ENCODE measurements at places on chromosomes 13 and 19.

DNA sequence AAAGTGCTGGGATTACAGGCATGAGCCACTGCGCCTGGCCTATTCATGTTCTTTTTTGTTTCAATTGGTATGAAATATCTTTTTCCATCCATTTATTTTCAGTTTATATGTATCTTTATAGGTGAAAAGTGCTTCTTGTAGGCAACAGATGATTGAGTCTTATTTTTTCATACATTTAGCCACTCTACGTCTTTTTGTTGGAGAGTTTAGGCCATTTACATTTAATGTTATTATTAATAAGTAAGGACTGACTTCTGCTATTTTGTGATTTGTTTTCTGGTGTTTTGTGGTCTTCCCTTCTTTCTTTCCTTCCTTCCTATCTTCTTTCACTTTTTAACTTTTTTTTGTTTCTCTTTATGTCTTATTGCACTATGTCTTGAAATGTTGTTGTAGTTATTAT is 16.7 kb upstream of the KBTBD7 start:
- no peak for DNase-seq

DNA sequence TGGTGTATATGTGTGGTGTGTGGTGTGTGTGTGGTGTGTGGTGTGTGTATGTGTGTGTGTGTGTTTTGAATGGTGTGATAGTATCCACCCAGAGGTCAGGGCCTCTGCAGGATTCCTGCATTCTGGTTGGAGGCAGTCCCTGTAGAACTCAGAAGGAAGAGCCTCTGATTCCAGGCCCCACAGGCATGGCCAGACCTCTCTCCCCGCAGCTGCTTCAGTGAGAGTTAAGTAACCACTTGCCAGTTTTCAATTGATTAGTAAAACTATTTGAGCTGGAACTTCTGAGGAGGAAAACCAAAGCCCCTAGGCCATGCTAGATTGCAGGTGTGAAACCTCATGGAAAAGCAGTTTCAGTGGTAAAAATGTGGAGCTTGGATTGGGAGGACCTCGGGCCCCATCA is 2.1 kb downstream of the ATP12A start:
- no peak for DNase-seq

DNA sequence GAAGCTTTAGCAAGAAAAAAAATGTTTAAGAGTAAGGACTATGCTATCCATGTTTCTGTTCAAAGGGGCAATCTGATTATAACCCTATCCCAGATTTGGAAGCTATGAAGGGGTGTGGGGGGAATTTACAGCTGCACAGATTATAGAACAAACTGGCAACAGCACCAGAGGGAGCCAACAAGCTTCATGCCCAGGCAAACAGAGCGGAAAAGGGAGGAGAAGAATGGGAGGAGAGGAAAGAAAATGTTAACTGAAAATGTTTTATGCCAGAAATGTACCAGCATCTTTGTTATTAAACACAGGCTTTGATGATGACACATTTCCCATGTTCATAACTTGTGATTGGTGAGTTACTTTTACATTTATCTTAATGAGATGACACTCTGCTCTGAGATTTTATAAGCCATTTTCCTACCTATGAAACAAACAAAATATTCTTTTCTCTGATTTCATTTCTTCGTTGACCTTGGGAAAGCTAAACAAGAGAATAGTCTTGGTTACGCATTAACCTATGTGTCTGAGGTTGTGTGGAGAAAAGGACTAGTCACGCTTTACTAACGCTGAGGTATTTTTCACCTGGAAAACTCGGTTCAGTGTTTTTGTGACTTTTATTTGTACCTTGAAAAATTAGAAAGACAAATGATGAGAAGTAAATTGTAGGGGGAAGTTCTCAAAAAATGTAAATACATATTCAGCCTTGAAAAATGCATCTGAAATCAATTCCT is 235.8 kb upstream of the MIR17HG start:
- no peak for DNase-seq

GRCh38 chr19:57813919-57814504 is 701 bp downstream of the ZNF552 start:
- no peak for DNase-seq

- DNase-seq: no peak
Measured at GRCh38 chr19:40413291-40413845, at the start of gene PRX. Gene PRX (minus strand): TSS chr19:40413378. CDS start chr19:40407932, 5,446 bp downstream.

DNA sequence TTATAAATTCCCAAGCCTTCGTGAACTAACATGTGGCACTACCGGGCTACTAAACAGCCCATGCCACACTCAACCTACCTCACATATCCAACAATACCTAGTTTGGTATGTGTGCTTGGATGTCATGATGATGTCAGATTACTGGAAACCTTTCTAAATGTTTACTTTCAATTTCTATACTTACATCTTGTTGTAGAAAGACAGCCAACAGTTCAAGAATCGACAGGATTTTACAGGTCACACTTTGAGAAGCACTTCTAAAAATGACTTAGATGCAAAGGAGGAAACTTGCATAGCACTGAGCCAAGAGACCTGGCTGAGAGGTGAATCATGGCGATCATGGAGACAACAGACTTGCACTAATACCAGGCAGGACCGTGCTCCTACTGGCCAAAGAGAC is 209.9 kb downstream of the COL4A1 start:
- DNase-seq: no peak

DNA sequence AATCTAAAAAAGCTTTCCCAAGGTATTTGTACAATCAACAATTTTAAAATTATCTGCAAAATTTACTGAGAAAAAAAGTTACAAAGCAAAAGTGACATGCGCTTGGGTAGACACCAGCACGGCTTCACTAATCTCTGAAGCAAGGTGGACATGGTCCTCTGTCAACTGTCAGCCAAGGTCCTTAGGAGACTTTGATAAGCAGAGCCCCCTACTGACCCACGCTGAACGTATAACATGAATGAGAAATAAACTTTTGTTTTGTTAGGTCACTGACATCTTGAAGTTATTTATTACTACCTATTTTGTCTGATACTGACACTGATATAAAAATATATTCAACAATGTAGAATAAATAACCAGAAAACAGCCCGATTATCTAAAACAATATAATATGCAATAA is 100.7 kb upstream of the OBI1 start:
- DNase-seq: no peak

- DNase-seq: no peak
Measured at GRCh38 chr13:90690458-90691080, 656.9 kb upstream of the MIR17HG start.

DNA sequence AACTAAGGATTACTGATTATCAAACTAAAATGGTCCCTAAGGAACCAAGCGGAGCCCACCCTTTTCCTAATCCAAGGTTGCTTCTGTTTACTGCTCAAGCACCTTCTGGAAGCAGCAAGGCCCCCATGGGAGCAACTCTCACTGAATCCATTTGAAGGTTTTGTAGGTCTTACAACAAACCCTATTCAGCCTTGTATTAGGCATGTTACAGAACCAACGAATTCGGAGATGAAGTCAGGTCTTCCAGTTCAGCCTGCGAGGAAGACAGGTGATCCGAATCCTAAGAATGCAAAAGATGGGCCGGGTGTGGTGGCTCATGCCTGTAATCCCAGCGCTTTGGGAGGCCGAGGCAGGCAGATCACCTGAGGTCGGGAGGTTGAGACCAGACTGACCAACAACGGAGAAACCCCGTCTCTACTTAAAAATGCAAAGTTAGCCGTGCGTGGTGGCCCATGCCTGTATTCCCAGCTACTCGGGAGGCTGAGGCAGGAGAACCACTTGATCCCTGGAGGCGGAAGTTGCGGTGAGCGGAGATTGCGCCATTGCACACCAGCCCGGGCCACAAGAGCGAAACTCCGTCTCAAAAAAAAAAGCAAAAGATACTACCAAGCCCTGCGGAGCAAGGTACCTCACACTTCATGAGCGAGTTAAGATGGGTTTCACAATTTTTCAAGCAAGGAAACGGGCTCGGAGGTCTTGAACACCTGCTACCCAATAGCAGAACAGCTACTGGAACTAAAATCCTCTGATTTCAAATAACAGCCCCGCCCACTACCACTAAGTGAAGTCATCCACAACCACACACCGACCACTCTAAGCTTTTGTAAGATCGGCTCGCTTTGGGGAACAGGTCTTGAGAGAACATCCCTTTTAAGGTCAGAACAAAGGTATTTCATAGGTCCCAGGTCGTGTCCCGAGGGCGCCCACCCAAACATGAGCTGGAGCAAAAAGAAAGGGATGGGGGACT is 609 bp downstream of the ZAR1L start:
- DNase-seq: no peak

DNA sequence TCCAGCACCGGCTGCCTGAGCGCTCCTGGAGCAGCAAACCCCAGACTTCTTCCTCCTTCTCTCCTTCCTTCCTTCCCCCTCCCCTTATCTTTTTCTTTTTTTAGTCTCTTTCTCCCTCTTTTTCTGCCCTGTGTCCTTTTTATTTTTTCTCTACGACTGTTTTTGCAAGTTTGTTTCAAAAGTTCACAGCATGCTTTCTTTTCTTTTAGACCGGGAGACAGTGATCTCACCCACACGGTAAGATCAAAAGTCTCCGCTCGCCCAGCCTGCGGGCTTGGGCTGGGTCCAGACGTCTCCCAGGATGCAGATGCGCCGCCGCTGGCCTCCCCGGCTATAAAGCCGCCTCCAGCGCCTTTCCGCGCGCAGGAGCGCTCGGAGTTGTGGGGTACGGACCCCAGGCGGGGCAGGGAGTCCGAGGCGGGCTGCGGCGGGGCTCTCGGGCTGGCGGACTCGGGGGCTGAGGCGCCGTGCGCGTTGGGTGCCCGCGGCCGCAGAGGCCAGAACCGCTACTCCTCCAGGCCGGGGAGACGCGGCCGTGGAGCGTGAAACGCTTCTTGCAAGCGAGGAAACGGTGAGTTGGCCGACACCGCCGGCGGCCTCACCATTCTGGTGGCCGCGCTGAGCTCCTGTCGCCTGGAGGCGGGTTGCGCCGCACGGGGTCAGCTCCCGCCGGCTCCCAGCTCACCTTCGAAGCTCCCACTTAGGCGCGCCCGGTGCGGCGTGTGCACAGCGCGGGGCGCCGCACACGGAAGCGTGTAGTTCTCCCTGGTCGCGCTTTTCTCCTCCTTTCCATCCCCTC is 2.0 kb upstream of the TSHZ3 start:
- no peak for DNase-seq

DNA sequence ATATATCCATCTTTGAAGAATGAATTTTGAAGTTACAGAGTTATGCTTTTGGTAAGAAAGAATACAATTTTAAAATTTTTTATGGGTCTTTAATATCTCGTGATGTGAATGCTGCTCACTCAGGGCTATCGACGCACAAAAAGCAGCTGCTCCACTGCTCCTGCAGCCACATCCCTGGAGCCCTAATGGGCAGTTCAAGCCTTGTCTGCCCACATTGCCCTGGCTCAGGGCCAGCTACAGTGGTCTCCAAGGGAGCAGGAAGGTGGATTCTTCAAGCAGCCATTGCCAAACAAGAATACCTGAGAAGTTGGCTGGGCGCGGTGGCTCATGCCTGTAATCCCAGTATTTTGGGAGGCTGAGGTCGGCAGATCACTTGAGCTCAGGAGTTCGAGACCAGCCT is 85.8 kb downstream of the IPO5 start:
- no peak for DNase-seq

- DNase-seq: no peak
Measured at GRCh38 chr13:106246666-106247188, 288.7 kb downstream of the EFNB2 start.

- no peak for DNase-seq
Measured at GRCh38 chr13:29925457-29926097, 75.2 kb upstream of the UBL3 start.

DNA sequence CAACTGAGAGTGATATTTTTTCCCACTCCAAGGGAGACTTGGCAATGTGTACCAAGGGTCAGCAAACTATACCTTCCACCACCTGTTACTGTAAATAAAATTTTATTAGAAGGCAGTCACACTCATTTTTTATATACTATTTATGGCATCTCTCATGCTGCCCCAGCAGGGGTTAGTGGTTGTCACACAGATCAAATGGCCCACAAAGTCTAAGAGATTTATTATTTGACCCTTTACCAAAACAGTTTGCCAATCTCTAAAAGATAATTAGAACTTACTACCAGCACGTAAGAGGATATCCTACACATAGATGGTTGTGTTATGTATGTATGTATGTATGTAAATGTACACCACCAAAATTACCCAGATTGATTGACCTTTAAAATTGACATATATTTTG is 185.1 kb downstream of the PRR20E start:
- no peak for DNase-seq

- DNase-seq: no peak
Measured at GRCh38 chr13:79448413-79448812, 32.5 kb upstream of the NDFIP2 start.

GRCh38 chr13:76798037-76798436 is 88.2 kb downstream of the KCTD12 start:
- DNase-seq: no peak

DNA sequence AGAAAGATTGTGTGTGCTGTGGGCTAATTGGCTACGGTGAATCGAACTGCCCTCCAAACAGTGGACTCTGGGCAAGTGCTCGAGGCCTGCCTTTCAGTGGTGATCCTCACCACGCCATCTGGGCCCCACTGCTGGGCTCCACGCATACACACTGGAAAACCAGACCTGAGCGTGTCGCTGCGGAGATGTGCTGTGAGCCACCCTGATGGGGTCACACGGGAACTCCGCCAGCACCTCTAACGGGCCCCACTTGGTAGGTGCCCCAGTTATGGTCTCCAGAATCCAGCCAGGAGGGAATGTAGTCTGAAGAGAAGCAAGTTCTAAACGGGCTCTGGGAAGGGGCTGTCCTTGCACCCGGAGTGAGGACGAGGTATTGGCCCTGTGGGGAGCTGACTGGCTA is 39.3 kb downstream of the C13orf46 start:
- no peak for DNase-seq

- no peak for DNase-seq
Measured at GRCh38 chr13:26998292-26998691, 173.3 kb downstream of the USP12 start.

DNA sequence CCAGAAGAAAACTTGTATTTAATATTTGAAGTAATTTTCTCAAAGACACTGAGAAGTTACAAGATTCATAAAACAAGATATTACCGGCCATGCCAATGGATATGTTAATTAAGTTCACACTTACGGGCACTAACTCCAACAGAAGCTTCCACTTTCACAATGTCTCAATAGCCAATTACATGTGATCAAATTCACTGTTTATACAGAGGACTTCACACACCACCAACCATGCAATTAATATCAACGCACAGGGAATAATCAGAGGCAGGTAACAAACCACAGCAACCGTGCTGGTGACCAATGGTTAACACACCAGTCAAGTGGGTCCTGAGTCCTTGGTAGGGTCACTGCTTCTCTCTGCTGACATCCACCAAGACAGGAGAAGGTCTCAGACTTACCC is 5.9 kb upstream of the ACOD1 start:
- no peak for DNase-seq

DNA sequence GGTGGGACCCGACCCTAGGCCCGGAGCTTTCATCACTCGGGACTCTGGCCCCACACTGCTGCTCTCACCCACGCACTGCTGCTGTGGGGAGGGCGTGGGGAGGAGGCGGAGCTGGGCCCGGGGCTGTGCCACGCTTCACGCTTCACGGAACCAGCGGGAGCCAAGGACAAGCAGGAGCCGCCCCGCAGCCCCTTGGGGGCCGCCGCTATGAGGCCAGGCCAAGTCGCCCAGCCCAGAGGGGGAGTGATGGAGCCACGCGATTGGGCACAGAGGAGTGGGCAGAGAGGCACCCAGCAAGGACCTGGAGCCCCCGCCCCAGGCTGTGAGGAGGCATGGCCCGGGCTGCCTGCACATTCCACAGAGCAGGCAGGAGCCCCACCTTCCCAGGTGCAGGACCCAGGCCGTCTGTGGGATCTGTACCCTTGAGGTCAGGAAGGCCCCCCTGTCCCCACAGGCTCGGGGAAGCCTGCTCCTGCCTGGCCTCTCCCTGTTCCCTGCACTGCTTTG is 10.2 kb upstream of the SUPT20H start:
- no peak for DNase-seq
